ENCODE measurements at places on chromosomes 7 and 10.
A peak's percentile ranks its signal among the peaks of the same experiment; 100 is the strongest.

DNA sequence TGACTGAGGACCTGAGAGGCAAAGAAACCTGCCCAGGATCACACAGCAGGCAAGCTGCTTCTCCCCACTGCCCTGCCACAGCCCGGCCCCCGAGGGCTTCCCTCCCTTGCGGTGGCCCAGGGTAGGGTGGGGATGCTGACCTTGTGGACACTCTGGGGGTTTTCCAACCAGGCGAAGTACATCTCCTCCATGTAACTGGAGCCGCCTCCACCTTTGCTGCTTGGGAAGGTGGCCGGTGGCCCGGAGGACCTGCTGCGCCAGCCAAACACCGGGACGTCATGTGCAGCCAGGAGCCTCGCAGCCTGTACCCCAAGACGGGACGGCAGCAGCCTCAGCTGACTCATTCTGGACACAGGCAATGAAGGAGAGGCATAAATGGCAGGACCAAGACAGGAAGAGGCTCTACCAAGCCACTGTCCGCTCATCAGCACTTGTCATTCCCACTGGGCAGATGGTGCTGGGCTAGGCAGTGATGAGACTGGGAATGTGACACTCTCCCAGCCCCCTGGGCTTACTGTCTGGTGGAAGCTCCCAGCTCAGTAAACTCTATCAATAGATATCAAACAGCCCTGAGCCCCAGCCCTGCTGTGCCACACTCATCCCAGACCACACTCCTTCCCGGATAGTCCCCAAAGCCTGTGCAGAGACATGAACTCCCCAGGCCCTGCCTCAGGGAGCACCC, 3.7 kb downstream of the OGDHL start:
- no peak for DNase-seq

DNA sequence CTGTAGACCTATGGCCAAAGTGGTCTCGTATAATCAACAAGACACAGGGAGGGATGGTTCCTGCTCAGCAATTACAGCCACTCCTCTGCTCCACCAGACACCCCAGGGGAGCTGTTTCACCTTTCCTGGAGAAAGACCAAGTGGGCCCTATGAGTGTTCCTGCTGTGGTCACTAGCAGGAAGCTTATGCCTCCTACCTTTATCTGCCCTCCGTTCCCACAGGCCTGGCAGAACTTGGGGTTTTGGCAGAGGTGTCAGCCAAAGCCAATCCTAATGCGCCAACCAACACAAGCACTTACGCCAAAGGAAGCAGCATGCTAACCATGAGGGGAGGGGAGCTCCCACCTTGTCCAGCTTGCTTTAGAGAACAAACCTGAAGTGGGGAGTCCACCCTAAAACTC, 31.2 kb downstream of the XPNPEP1 start:
- DNase-seq, result no peak

- DNase-seq, result no peak
Observed at GRCh38 chr7:127035203-127035849, 217.4 kb downstream of the GRM8 start.

DNA sequence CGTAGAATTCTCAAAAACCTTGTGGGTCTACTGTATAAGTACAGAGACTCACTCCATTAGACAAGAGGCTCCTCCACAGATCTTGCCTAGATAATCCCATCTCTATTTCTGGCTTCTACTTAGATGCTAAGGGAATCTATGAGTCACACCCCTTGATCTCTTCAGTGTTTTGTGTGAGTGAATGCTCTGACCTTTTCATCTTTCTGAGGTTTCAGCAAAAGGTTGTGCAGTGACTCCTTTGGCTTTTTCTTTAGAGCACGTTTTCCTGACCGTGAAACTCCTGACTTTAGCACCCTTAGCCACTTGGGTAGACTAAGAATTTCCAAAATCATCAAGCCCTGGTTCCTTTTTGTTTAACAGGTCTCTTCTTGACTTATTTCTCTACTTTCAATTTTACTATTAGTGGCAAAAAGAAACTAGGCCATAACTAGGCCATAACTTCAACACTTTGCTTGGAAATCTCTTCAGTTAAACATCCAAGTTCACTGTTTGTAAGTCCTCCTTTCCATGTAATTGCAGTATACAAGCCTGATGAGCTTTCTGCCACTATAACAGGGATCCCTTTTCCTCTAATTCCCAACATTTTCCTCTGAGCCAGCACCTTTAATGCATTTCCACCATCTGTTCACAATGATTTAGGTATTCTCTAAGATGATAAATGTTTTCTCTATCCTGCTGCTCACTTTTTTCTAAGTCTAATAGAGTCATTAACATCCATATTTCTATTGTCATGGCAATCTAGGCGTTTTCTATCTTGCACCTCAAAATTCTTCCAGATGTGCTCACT, 19.4 kb downstream of the COPG2 start:
- DNase-seq, result no peak

DNA sequence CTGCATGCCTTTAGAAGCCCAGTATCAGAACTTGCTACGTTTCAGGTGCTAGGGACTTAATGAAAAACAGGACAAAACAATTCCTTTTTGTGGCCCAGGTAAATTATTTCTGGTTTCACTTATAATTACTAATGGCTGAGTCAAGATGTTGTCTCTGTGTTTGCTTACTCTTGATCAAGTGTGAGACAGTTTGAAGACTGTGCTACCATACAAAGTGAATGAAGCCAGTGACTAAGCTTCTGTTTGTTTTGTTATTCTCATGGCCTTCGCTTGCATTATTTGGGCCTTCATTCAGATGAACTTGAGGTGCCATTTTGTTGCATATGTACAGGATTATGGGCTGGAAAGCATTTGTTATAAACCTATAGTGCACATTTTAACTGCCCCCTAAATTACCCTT, 17.9 kb downstream of the SMNDC1 start:
- no peak for DNase-seq

DNA sequence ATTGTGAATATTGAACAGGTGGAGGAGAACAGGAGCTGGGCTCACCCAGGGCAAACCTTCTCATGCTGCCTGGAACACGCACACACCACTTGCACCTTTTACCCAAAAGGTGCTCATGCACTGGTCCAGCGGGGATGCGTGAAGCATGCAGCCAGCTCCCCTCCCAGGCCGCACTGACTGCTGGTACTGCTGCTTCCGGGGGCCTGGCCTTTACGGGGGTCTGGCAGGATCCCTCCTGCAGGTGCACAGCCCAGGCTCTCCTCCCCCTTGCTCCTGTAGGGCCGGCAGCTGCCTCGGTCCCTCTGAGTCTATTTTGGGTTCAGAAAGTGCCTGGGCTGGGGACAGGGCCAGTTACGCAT, 221.7 kb downstream of the DNAJB6 start:
- DNase-seq, result no peak

DNA sequence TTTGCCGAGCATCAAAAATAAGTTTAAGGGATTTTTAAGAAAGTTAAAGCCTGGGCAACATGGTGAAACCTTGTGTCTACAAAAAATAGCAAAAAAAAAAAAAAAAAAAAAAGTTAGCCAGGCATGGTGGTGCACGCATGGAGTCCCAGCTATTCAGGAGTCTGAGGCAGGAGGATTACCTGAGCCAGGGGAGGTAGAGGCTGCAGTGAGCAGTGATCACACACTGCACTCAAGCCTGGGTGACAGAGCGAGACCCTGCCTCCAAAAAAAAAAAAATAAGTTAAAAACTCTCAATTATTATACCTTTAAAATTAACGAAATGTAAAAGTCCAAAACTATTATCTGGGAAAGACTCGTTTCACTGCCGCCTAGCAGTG, 35.0 kb upstream of the DAGLB start:
- DNase-seq, result no peak

DNA sequence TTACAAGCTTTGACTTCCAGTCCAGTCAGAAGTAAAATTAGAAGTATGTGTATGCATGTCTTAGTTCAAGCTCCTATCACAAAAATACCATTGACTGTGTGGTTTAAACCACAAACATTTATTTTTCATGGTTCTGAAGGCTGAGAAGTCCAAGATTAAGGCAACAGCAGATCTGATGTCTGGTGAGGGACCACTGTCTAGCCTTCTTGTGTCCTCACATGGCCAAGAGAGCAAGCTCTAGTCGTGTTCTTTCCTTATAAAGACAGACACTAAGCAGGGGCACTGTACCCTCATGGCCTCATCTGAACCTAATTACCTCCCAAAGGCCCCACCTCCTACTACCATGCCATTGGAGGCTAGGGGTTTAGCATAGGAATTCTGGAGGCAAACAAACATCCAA, 41.3 kb upstream of the ARL4A start:
- no peak for DNase-seq

DNA sequence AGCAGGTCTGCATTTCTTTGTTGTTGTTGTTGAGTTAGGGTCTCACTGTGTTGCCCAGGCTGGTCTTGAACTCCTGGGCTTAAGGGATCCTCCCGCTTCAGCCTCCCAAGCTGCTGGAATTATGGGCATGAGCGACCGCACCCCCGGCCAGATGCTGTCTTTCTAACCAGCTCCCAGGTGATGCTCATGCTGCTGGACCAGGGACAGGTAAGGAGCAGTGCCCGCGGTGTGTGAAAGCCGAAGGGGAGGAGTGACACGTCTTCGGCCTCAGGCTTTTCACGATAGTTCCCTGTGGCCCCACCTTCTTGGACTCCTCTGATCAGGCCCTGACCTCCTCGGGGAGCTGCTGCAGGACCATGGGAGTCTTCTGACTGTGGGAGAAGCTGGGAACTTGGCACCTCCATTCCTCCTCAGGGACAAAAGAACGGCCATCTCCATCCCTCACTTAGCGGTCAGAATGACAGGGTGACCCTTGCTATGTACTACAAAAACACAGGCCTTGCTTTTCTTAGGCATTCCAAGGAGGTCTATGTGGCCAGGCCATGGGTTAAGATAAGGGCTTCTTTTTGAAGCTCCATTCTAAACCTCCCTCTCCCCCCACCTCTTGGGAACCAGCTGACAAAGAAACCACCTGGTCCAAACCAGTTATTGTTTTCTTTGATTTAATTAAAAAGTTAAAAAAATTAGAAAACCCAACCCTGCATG, 5.5 kb downstream of the SFRP5 start:
- no peak for DNase-seq

DNA sequence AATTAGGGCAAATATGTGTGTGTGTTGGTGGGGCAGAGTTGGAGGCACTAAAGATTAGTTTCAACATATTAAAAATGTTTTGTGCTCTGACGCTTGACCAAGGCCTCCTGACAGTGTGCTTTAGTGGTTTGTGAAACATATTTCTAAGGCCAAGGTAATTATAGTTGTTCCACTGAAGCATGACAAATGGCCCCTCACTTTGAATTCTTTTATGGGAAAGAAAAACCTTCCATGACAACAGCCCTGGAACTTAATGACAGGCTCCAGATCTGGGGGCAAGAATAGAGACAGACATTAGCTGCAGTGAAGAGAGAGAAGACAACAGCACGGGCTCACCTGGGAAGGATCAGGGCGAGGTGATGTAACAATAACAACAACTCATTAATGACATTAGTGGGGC, 155.8 kb downstream of the CHN2 start:
- peak; percentile 25 for DNase-seq

- DNase-seq, result peak; percentile 62
Observed at GRCh38 chr7:10939237-10939910, 34.3 kb upstream of the PHF14 start.

- no peak for DNase-seq
Observed at GRCh38 chr7:149884016-149884415, 10.2 kb downstream of the ATP6V0E2 start.

DNA sequence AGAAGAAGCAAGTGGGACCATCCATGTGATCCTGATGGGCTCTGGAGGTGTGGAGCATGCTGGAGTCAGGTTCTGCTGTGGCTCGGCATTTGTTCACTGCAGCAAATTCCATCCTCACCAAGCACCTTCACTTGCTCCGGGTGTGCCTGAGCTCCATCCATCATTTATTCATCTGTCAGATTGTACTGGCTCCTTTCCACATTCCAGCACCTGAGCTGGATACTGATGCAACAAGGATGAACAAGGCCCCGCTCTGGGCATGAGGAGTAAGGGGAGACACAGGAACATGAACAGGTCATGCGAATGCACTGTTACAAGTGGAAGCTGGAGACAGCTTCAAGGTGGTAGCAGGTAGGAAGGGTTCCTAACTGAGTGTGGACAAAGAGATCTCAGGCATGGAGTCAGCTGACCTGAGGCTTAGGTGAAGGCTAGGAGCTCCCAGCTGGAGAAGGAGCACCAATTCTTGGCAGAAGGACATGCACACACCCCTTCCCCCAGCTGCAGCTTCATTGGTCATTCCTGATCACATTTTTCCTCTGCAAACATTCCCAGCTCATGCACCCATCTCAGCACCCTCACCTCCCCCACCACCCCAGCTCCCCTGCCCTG, 133.7 kb upstream of the ZMIZ1 start:
- DNase-seq, result no peak

DNA sequence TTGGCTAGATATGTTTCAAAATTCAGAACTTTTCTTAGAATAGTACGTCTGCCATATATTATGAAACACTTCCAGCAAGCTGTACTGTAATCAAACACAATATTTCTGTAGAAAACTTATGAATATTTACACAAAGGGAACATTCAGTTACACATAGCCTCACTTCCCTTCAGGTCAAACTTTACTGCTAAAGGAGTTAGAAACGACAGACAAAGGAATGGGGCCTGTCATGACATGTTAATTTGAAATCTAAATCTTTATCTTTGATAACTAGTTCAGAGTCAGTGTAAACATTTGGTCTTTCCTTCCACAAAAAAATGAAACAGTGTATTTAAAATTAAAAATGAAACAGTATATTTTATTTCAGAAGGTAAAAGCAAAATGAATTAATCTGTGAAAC, 1.0 kb upstream of the CROT start:
- no peak for DNase-seq

DNA sequence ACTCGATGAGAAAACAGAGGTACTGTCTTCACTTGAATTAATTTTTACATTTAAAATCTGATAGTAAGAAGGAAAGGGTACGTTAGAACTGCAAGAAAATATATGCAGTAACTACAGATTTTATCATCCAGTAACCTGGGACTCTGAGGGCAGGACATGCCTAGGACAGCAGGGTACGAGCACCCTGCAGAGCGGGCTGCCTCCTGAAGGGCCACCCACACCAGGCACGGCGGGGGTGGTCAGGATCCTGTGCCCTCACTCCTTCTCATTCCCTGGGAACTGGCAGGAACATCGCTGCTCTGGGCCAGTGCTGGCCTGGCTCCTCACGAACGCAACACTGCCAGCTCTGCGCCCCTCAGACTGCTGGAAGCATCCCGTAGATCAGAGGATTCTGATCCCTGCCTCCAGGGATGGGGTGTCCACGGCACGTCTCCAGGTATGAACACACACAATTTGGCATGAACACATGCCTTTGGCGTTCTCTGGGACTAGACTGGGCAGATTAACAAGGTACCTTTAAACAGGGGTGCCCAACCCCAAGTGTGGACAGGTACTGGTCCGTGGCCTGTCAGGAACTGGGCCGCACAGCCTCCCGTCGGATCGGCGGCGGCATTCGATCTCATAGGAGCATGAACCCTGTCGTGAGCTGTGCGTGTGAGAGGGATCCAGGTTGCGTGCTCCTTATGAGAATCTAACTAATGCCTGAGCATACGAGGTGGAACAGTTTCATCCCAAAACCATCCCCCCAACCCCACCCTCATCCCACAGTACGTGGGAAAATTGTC, 99.3 kb upstream of the FAM20C start:
- no peak for DNase-seq

- no peak for DNase-seq
Observed at GRCh38 chr7:87702326-87702725, 74.1 kb downstream of the RUNDC3B start.

Data from NCI-H510A treated with DMSO at 0.1 percent for 48 hours (cell line).